ENCODE measurements at places on chromosomes 6 and 20.
A peak's percentile ranks its signal among the peaks of the same experiment; 100 is the strongest.

DNA sequence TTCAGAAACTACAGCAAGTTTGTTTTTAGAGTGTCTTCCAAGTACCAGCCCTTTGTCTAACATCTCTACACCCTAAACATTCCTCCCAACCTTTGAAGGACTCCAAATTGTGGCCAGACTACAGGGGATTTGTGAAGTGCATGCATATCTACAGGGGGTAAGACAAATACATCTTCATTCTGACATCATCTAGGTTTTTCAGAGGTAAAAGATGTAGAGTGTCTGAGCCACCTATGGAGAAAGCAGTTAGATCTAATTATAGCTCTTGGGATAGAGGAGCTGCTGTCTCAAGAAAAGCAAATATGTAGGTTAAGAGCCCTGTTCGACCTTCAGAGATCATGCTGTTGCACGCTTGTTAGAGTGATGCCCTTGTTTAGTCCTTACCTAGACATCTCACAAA is 617.7 kb upstream of the AGPAT4 start:
- no peak for DNase-seq

DNA sequence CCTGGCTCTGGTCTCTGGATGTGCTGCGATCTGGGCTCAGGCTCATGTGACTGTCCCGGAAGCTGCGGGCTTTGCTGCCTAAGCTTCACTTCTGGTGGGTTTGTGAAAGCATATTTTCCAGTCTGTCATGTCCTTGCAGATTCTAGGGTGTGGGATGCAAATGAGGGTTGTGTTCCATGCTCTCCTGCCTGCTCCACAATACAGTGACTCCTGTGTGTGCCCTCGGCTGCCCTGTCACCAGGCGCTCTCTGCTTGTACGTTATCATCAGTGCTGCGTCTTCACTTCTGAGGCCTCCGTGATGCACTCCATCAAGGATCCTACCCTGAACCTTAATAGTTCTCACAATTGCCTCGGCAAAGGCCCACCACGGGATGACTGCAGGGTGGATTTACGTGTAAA is 84.2 kb downstream of the TTLL2 start:
- DNase-seq: no peak

DNA sequence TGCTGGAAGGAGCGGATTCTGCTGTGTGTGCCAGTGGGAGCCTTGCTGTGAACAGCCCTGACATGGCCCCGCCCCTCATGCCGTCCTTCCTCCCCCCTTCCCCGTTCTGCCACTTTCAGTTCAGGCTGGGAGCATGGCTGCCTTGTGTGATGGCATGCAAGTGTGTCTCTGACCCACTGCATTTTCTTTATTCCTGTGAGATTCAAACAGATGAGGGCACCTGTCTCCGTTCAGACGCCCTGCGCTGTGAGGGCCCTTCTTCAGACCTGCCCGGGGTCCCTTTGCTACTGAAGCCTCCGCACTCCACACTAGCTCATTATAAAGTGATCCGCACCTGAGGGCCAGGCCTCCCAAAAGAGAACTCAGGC is 88.3 kb downstream of the TAF4 start:
- no peak for DNase-seq

DNA sequence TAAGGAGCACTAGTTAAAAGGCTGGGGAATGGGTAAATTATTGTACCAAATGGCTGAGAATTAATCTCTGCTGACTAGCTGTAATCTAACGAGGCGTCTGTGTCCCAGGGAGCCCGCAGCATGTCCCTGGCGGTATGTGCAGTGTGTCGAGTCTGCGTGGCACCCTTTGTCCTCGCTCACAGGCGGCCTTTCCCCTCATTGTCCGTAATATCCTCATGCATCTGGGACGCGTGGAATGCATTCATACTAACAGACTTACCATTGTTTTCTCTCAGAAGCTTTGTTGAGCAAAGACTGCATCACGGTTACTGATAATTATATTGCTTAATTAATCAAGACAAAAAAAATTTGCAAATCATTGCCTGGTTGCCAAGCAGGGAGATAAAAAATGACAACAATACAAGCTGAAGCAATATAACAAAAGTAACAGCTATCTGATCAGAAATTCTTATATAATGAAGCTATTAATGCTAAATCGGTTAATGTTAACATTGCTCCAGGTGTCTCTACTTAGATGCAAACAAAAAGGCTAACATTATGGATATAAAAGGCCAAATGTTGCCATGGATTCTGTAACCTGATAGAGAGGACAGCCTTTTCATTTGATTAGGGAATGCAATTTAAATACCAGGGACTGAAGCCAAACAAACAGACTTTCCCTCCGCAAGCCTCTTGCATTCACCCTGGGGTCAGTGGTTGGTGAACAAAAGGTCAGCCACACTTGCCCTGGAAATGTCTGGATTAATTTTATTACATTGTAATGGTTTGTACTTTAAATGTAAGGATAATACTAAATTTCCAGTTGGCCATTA is 124.8 kb downstream of the INSM1 start:
- no peak for DNase-seq

DNA sequence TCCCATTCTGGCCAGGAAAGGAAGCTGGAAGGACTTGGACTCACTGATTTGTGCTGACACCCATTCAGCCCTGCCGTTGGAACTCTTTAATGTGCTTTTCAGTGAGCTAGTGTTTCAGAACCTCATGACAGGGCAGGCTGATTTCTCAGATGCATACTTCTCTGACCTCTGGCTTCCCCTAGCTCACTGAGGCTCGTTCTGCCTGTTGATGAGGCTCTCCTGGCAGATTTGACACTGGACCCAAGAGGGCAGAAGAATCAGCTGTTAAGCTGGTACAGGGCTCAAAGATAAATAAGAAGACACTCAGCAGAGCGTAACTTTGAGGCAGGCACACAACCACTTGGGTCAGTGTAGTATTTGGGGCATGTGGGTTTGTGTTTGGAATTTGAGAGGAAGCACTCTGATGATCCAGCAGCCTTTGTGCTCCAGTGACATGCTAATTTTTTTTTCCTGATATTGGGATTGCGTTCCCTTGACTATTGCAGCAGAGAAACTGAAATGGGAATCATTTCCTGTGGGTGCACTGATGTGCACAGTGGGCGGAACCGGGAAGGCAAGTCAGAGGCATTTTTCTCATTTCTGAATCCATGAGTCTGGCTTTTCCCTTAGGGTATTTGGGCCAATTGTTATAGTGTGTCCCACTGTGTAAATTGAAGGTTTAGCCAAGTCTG is 80.2 kb downstream of the CARMIL1 start:
- no peak for DNase-seq

DNA sequence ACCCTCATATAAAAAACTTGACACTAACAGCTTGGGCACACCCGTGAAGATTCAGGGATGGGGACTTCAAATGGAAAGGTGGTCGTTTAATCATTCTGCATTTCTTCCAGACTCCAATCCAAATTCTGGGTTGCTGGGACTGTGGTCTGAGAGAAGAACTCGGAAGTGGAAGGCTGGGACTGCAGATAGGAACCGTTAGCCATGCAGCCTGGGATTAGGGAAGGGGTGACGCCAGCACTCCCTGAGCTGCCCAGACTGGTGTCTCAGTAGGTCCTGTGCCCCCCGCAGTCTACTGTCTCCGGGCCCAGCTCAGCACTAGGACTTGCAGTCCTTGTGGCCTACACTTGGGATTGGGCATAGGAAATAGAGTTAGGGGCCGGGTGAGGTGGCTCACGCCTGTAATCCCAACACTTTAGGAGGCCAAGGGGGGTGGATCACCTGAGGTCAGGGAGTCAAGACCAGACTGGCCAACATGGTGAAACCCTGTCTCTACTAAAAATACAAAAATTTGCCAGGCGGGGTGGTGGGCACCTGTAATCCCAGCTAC is 511 bp upstream of the CLIC1 start:
- DNase-seq: no peak

DNA sequence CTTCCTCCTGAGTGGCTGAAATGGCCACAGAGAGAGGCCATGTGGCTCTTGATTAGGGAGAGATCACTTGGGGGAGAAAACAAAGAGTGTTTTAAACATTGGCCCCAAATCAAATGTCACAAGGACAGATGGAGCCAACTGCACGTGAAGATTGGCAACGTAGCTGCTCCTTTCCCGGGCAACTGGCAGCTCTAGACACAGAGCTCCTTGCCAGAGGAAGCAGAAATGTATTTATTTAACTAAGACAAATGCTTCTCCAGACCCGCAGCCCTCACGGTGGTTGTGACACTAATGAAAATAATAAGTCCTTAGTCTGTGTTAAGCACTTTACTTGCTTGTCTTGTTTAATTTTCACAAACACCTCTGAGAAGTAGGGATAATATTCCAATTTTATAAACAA is 49.6 kb upstream of the DSN1 start:
- no peak for DNase-seq

DNA sequence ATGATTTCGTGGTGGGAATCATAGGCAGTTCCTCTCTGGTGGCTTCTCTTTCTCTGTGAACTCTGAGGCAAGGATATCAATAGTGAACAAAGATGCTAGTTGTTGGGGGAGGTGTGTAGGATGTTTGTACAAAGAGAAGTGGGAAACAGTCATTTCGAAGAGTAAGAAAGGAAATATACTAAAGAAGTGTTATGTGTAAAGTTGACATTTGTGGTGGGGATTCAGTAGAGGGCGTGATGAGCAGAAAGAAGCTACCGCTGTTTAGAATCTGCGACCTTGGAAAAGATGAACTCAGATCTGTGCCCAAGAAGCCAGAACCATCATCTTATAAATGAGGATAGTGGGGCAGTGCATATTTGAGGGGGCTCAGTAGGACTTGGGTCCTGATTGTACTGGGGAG is 11.4 kb downstream of the SLC35F1 start:
- no peak for DNase-seq

GRCh38 chr6:116492331-116493067 is 18.9 kb upstream of the CALHM5 start:
- DNase-seq: no peak

DNA sequence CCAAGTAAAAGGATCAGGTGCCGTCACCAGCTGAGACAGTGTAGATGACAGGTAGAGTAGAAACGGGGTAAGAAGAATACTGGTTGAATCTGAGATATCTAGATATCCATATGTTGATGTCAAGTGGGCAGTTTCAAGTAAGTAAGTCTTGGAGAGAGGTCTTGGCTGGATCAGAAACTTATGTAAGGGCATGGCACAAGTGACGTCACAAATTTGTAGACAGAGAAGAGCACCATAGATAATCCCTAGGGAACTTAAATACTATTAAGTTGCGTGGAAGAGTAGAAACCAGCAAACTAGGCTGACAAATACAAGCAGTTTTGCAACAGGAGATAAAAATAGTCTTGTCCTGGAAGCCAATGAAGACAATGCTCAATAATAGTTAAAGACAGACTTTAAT is 123.2 kb downstream of the KHDRBS2 start:
- DNase-seq: no peak

DNA sequence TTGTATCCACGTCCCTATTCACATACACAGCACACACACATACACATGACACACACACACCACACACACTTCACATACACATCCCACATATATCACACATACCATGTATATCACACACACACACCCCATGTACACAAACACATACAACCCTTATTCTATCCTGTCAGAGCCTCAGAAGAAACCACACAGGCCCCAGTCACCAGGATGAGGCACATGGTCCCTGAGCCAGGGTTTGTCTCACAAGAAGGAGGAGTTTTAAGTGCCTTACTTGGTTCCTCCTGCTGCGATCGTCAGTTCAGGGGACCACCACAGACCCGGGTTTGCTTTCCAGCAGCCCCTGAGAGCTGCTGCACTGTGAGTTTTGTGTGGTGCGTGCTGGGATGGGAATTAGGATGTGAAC is 23.6 kb downstream of the BFSP1 start:
- DNase-seq: no peak

DNA sequence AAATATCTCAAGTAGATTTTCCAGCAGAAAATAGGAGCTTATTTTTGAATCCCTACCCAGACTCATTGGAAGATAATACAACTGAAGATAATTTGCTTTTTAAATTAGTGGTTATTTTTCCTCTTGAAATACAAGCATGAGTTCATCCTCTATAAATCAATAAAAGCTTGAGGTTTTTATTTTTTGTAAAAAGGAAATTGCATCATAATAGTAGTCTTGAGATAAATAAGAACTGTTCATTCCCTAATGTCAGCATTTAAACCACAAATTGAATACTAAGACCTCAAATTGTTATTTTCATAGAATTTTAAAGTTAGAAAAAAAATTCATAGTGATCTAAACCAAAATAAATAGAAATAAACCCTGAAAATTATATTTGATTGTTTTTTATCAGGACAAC is 719.1 kb downstream of the CD109 start:
- DNase-seq: no peak

GRCh38 chr20:11331096-11331495 is 586.6 kb upstream of the BTBD3 start:
- DNase-seq: no peak

- DNase-seq: no peak
Measured at GRCh38 chr6:44071670-44072451, 55.4 kb downstream of the MRPL14 start.

DNA sequence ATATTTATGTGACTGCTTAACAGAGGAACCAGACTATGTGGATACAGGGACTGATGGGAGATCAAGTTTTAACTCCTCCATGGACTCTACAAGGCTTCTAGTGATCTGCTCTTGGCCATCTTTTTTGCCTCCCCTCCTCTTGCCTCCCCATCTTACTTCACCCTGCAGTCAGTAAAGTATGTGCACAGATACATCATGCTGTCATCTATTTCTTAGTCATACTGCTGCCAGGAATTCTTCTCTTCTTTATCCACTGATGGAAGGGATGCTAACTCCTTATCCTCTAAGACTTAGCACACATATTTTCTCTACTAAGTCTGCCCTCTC is 27.6 kb upstream of the FAM83C start:
- DNase-seq: no peak

GRCh38 chr20:44805979-44806620 is 4.2 kb downstream of the RIMS4 start:
- peak; percentile 17 for DNase-seq

GRCh38 chr6:149211046-149211571 is 106.4 kb upstream of the TAB2 start:
- DNase-seq: no peak

GRCh38 chr6:21438986-21439352 is 154.6 kb upstream of the SOX4 start:
- no peak for DNase-seq

DNA sequence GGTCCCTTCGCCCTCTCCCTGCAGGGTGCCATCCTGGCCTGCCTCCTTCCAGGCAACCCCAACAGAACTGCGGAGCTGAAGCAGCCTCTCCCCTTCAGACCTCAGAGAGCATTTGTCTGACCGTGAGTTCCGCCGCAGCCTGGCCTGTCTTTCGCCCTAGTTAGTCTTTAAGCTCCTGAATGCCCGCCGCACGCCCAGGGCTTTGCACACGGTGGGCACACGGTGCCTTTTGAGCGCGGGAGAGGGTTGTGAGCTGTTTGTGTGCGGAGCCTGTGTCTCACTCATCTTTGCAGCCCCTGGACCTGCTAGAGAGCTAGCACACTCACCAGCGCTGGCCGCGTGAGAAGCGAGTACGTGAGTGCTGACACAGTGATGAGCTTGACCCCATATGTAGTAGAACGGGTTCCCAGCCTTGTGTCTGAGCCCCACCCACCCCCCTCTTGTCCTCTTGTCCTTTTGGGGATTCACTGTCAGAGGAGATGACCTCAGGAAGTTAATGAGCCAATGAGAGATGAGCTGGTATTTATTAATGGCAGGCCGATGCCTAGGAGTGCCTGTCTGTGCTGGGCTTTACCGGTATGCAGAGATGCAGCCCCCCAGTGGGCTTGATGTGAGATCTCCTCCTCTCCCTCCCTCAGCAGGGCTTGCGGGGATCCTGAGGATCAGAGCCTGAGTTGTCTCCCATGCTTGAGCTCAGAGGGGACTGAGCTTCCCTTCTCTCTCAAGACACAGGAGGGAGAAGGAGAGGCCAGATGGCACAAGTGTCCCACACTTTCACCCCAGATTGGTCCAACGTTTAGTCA is 249.2 kb downstream of the FARS2 start:
- no peak for DNase-seq

GRCh38 chr6:40986364-40986763 is 52.7 kb downstream of the UNC5CL start:
- DNase-seq: no peak

Measured in ascending aorta (tissue), 2 donors.